GM23248 (cell line): ENCODE measurements at places on chromosomes 6 and 20. TPM values are rescaled to one million over a fixed set of nuclear protein-coding genes. Genes with fewer than 3 reads are reported as not detected.
A peak's percentile ranks its signal among the peaks of the same experiment; 100 is the strongest.

GRCh38 chr6:148883270-148883669 is 136.4 kb downstream of the UST start:
- no peak for DNase-seq

GRCh38 chr20:23645575-23645974 is 7.8 kb upstream of the CST3 start:
- no peak for DNase-seq

DNA sequence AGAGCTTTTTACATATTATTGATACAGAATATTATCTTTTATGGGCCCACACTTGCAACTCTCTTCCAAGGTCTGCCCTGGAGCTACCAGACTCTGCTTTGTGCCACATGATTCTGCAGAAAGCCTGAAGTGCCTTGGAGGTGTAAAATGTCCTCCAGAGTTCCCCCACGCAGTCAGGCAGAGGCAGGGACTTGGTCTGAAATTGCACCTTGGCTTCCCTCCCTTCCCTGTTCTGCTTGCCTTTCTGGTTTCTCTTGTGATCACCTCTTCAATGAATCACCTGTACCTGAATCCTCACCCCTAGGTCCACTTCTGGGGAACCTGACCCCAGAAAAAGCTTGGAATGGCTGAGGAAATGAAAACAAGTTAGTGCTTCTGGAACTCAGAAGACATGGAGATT is 43.0 kb upstream of the TGM2 start:
- no peak for DNase-seq

- DNase-seq, result no peak
Measured at GRCh38 chr20:1535420-1536175, 21.9 kb downstream of the SIRPD start.

DNA sequence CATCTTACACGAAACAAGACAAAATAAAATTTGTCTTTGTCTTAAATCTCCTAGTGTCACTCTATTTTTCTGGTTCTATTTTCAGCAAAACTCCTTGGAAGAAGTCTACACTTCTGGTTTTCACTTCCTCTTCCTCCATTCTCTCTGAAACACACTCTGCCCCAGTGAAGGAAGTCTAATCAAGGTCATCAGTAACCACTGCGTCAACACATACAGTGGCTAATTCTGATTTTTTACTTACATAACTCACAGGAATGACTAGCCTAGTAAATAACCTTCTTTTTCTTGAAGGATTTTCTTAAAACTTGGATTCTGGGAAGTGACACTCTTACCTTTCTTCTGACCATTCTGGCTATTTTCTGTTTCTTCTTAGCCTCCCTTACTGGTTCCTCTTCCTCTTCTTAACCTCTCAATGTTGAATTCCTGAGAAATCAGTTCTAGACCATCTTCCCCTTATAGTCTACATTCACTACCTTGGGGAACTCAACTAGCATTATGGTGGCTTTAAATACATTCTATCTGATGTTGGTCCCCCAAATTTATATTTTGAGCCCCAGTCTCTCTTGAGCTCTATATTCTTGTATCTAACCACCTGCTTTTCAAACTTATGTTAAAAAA is 37.5 kb downstream of the AIG1 start:
- no peak for DNase-seq

- DNase-seq, result no peak
Measured at GRCh38 chr20:52263757-52264156, 72.2 kb upstream of the ZFP64 start.

DNA sequence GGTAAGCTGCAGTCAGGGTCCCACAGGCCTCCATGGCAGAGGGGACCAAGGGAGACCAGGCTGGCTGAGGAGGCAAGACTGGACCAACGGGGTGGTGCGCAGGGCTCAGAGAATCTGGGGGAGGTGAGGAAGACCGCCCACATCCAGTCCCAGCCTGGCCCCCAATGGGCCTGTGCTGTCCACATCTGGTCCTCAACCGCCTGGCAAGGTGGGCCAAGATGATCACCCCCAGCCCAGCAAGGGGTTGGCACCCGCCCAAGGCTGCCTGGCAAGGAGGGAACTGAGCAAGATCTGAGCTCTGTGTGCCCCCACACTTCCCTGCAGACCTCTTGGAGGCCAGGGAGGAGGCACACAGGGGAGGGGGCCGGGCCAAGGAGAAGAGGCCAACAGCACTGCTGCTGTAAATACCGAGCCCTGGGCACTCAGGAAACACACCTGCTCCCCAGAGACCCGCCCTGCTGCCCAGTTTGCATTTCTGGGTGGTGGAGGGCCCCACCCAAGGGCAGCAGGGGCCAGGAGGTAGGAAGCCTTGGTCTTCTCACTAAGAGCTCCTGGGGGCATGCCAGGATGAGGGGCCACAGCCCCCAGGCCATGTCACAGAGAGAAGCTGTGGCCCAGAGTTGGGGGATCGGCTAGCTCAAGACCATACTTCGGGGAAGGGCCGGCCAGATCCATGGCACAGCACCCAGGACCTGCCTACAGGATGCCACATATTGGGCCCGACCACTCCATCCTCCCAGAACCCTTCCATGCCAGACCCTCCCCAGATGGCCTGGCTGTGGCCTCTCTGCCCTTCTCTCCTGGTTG is 109.6 kb downstream of the ASXL1 start:
- DNase-seq, result no peak

DNA sequence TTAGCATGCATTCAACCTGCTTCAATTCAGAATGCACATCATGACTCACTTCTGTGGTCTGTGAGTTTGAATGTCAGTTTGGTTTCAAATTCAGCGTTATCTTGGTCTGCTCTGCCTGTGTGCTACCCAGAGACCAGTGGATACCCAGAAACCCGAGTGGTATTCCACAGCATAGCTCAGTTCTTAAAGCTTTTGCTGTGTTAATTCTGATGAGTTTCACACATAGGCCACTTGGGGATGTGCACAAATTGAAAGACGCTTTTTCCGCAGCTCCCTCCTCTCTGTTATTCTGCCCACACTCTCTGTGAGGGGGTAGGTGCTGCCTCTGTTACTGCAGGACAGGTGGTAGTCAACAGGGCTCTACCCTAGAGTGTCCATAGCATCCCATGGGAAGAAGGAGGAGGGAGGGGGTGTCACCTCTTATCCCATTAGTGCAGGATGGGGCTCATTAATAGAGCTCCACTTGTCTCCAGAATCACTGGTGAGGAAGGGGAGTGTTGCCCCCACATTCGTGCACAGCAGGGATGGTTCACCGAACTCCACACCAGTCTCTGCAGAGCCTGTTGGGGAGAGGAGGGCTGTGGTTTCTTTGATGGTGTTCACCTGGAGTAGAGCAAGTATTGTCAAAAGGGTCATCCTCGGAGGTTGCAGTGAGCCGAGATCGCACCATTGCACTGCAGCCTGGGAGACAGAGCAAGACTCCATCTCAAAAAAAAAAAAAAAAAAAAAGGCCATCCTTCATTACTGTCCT is 29.2 kb upstream of the SDCBP2 start:
- no peak for DNase-seq

GRCh38 chr6:72290620-72291019 is 331.2 kb upstream of the KCNQ5 start:
- DNase-seq, result no peak

DNA sequence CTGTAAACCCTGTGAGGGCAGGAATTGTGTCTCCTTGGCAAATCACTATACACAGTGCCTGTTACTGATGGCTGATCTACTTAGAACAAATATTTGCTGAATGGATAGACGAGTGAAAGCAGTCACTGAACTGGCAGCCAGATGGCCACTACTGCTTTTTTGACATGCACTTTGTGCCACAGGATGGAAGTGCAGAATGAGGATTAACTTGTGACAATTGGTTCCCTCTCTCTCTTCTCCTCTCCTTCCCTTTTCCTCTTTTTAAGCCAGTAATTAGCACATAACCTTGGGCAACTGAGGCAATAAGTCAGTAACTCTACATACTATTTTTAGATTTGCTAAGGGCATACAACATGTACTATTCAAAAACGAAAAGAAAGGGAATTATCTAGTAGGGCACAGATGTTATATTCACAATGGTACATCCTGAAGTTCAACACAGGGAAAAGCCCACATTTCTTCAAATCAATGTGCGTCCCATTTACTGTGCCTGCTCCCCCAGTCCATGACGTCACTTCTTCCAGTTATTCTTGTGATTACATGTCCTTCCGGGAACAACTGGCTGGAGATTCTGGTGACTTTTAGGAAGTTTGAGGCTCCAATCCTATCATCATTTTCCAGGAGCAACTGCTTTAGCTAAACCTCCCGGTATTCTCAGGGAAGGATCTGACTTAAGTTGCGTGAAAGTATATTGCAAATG is 17.0 kb upstream of the RPS6KA2 start:
- DNase-seq, result no peak

DNA sequence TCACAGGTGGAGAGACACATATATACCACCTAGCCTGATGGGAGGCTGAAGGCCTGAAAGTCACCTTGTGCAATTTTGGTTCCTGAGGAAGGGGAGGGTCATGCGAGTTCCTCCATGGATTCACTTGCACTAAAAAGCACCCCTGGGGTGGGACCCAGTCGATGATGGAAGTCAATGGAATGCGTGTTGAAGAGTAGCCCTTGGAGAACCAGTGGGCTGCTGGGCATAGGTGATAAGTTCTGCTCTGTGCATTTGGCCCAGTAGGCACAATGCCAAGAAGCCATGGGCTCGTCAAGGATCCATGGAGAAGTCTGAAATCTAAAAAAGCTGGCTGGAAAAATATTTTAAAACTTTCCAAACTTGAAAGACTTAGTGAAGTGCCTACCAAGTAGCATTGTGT is 18.9 kb upstream of the SCRT2 start:
- DNase-seq, result no peak

DNA sequence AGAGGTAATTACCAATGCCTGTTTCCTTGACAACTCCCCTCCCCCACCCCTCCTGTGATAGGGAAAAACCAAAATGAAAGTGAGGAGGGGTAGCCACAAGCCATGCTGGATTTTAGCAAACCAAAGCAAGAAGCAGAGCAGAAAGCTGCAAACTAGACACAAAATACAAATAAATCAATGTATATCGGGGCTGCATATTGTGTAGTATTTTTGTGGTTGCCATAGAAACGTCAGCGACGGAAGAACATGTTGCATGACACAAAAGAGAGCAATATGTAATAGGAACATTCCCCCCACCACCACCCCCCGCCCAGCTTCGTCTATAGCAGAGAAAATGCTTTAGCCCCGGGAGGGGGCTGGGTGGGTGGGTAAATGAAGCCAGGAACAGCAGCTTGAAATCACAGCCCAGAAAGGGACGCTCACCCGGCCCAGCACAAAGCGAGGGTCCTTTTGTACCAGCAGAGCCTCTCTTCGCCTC is 548 bp downstream of the AGPAT4 start:
- peak; percentile 74 for DNase-seq

DNA sequence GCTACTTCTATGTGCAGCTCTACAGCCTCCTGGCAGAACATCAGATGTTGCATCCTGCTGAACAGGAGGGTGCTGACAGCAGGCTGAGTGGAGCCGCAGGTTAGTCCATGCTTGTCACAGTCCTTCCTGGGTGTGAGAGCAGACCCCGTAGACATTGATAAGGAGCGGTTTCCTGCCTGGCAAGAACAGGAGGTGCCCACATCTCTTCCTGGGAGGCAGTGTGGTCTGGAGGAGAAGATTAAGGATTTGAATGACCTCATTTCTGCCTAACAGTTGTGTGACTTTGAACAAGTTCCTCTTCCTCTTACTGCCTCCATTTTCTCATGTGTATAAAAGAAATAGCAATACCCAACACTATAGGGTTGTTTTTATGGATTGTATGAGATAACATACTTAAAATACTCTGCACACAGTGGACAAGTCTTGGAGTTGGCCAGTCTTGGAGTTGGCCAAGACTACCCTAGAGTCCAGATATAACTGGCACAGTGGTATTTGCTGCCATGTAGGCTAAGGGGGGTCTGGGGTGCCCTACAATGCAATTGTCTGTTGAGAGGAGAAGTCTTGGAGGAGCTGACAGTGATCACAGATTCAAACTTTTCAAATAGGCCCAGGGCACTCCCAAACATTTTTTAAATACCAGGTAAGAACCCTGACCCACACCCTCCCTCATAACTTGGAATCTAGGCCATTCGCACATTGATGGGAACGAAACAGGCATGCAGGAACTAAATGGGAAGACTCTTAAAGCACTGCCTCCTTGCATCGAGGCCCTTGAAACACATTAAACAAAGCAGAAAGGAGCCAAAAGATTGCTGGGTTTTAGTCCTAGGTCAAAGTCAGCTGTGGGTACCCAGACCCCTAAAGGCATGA is 32.6 kb upstream of the TBC1D7 start:
- DNase-seq, result no peak

The PRND gene
- total RNA-seq, result not detected in 2 replicates

The MRAP2 gene
- 0.89 and 1.3 TPM in 2 replicates for total RNA-seq

The OVOL2 gene
- not detected in 2 replicates for total RNA-seq

The PRDM13 gene
- total RNA-seq, result not detected in 2 replicates
